Activated naive CD4-positive, alpha-beta T cell (primary cell): ENCODE measurements at places on chromosomes 6 and 20.

GRCh38 chr20:17873410-17874270 is 95.0 kb downstream of the SNX5 start:
- no peak for DNase-seq

GRCh38 chr6:35391240-35391968 is 49.0 kb downstream of the PPARD start:
- DNase-seq: no peak

DNA sequence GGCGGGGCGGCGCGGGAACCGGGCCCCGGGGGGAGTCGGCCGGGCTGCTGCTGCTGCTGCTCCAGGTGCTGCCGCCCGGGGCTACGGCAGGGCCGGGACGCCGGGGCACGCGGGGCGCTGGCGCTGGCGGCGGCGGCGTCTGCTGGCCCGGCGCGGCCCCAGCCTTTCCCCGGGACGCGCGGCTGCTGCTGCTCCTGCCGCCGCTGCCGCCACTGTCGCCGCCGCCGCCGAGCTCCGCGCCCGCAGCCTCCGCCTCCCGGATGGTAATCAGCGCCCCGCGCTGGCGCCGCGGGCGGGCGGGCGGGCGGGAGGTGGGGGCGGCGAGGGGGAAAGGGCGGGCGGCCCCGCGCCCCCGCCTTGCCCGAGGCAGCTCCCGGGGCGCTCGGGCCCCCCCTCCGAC is 306 bp downstream of the EBF4 start:
- DNase-seq: no peak

GRCh38 chr6:113719064-113719463 is 138.1 kb upstream of the MARCKS start:
- no peak for DNase-seq

DNA sequence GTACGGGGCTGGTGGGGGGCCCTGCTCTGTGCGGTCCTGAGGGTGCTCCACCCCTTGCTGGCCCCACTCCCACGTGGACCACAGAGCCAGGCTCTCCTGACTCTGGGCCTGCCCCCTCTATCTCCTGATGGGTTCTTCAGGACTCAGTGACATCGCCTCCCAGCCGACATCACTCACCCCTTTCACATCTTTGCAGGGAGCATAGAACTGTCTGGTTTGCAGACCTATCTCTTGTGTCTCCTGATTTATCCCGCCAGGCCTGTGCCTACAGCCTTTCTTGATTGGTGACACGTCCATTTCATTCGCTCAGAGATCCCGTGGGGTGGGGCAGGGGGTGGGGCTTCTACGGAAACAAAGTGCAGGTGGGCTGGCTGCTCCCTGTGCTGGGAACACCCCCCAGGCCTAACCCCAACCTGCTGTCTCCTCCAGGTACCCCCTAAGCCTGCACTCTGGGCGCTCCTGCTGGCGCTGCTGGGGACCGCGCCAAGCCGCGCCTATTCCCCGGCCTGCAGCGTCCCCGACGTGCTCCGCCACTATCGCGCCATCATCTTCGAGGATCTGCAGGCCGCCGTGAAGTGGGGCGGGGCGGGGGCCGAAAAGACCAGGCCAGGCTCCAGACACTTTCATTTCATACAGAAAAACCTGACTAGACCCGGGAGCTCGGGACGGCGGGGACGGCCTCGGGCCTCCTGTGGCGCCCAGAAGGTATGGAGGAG is 1.7 kb downstream of the C20orf204 start:
- no peak for DNase-seq

DNA sequence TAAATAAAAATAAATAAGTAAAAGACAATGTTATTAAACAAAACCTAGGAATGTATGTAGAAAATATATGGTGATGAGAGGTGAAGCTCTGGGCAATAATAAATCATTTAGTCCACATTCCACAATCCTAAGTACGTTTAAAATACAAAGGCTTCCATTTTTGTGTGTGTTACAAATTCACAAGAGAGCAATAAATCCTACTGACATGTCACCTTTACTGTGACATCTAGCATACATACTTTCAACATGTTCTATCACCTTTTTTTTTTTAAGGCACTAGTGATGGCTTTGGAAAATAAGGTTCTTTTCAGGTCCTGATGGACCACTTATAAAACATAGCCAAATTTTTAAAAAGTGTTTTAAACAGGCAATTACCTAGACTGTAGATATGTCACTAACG is 12.0 kb downstream of the REV3L start:
- no peak for DNase-seq

DNA sequence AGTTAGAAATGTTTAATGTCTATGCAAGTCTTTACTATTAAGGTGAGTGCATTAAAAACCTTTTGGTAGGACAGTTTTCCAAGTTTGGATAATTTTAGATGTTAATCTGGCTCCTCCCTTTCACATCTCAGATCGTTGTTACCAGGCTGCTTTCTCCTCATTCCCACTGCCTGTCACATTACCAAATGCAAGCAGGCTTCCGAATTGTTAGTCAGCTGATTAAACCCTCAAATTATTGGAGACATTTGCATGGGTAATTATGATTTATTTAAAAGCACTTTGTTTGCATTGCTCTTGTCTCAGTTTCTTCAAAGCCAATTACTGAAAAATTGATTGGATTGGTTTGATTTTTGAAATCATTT is 816.5 kb downstream of the KIF16B start:
- no peak for DNase-seq

- no peak for DNase-seq
Measured at GRCh38 chr20:43960231-43960630, 45.6 kb downstream of the TOX2 start.

DNA sequence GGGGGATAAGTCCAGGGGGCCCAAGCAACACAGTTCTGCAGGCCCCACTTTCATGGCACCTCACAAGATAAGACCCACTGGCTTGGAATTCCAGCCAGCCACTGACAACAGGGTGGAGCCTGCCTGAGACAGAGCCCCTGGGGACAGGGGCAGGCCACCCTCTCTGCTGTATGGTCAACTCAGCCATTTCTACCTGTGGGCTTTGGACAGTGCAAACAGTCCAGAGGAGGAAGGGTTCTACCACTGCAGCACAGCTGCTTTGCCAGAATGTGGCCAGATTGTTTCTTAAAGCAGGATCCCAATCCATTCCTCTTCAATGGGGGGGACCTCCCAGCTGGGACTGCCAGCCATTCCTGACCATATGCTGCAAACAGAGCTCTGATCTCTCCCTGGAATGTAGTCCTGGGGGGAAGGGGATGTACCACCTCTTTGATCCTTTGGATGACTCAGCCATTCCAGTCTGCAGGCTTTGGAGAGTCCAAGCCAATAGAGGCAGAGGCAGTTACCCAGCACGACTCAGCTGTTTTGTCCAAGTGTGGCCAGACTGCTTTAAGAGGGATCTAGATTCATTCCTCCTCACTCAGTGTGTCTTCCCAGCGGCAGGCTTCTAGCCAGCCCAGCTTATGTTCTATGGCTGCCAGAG is 842.2 kb downstream of the EPHA7 start:
- no peak for DNase-seq

DNA sequence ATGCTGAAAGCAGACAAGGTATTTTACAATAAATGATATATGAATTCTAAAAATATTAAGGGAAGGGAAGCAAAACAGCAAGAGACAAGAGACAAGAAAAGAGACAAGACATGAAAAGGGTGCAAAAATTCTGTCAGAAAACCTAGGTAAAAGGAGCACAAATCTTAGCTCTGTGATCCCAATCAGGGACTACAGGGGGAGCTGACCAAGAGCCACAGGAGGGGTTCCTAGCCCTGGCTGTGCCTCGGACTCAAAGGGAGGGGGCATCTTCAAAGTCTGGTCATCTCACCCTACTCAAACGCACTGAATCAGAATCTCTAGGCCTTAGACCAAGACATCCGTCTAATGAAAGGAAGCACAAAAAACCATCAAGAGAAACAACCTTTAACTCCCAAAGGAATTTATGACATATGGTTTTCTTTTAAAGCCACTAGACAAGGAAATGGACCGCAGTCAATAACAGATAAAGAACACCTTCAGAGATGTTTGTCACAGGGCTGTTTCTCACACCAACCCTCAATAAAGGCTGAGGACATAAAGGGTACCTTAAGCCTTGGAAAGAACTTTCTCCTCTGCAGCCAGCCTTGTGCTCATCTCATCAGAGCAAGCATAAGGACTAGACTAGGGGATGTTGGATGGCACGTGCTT is 130.4 kb upstream of the CDYL start:
- DNase-seq: no peak

DNA sequence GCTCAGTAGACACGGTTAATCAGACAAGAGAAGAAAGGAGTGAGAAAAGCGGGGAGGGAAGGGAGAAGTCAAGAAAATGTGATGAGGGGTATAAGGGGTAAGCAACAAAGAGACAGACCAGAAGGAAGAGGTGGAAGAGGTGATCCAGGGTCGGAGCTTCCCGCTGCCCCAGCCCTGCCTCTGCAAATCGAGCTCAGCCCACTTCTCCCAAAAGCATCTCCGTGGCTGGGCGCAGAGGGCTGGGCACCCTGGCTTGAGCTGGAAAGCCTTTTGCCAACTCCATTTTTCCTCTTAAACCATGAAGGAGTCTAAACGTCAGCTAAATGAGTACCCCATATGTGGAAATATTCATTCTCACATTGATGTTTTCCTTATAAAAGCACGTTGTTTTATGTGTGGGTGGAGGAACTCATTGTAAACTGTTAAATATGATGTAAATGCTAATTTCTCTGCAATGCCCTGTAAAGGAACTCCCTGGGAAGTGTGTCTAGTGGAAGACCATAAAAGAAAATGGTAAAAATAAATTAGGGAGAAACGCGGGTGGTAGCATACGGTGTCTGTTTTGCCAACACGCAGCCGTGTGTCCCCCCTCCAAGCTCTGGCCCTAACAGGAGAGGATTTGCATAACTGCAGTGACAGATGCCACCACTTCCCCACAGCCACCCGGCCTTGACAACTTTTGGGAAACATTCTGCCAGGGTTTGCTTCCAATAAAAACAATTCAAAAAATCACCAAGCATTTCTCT is 55.2 kb upstream of the MAFB start:
- DNase-seq: no peak

DNA sequence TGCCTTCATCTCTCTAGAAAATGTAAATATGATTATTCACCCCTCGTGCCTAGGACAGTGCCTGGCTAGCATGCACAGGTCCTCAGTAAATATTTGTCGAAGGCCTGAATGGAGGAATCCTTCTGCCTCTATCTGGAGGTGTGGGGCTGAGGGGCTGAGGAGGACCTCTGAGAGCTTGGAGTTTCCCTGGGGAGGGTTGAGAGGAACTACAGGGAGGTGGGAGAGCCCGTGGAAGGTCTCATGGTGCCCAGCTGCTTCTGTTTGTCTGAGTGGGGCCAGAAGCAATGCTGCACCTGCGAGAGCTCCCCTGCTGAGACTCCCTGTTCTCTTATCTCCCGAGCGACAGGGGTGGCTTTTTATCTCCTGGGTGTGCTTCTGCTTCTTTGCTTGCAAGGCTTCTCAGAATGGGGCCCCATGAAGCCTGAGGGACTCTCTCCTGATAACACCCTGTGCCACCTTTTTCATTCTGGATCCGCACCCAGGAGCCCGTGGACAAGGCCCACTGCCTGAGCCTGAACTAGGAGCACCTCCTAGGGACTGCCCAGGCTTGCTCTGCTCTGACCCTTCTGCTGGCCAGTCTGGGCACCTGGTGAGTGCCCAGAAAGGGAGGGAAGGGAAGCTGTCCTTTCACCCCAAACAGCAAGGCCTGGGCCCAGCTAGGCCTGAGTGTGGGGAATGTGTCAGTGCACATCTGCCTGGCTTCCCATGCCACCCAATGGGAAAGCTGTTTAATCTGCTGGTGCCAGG is 2.4 kb downstream of the SLC29A1 start:
- DNase-seq: no peak

GRCh38 chr6:113882336-113883022 is 25.3 kb downstream of the MARCKS start:
- DNase-seq: no peak

DNA sequence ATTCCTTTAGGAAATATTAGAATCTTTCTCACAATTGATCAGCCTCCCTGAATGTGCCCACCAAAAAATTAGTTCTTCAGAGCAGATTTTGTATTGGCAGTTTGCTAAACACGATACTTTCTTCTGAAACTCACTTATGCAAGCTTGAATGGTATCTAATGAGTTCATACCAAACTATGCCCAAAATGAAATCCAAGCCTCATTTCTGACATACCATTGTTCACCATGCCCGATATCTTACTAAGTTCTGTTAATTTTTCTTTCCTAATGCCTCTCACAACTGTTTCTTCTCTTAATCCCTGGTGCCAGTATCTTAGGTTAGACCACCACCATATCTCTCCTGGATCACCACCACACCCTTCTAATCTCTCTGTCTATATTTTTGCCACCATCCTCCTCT is 755.9 kb downstream of the KIF16B start:
- no peak for DNase-seq

- DNase-seq: no peak
Measured at GRCh38 chr6:119079283-119079809, 882 bp upstream of the FAM184A start.

DNA sequence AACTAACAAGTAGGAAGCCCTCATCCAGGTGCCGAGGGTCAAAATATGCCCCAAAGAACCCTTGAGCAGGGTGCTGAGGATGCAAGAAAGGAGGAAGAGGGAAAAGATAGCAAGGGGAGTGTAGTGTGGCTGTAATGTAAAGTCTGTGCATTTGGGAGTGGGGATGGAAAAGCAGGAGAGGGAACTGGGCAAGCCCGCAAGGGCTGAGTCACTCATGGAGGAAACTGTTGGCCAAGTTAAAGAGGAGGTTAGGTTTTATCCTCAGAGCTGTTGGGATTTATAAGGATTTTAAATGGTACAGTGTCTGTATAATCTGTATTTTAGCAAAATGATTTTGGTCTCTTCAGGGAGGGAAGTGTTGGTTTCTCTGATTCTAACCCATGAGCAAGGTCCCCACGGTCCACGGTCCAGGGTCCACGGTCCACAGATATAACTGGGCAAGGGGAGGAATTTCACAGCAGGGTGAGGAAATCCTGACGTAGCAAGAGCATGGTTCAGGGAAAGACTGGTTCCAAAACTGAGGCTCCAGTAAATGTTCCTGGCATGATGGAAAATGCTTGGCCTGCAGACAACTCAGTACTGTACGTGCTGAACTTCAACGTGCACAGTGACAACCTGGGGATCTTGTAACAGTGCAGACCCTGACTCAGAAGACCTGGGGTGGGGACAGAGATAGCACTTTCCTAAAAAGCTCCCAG is 759.8 kb downstream of the PTPRT start:
- DNase-seq: no peak

DNA sequence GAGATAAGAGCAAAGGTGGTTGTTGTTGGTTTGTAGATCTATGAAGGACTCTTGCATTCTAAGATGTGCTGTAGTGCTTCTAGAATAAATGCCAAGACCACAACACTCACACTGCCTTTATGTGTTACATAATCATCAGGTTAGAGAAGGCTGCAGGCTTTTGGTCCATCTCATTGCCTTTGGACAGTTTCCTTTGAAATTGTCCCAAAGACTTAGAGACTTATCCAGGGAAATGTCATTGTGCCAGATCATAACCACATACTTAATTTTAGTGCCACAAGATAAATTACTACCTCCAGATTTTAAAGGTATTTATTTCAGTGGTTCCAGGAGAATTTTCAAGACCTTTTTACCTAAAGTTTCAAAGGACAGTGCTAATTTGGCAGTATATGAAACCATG is 666.6 kb upstream of the CITED2 start:
- DNase-seq: no peak

DNA sequence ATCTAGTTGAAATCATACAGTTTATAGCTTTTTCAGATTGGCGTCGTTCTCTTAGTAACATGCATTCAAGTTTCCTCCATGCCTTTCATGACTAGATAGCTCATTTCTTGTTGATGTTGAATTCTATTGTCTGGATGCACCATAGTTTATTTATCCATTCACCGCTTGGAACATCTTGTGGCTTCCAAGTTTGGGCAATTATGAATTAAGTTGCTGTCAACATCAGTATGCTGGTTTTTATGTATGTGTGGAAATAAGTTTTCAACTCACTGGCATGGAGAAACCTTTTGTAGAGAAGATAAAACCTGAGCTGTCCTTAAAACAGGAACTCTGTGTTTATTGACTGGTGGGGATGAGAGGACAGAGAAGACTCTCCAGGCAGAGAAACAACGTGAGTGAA is 248.0 kb downstream of the CDC5L start:
- no peak for DNase-seq
